ENCODE measurements at places on chromosomes 2 and 18.
A peak's percentile ranks its signal among the peaks of the same experiment; 100 is the strongest.

DNA sequence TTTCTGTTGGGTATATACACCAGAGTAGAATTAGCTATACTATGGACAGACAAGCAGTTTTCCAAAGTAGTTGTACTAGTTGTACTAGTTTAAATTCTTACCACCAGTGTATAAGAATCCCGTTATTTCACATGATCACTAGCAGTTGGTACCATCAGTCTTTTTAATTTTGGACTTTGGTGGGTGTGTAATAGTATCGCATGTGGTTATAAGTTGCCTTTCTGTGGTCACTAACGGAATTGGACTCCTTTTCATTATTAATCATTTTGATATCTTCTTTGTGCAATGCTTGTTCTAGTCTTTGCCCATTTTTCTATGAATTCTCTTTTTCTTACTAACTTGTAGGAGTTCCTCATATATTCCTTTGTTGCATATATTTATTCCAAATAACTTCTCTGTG is 89.8 kb downstream of the ASXL2 start:
- DNase-seq, result peak; percentile 66

- no peak for DNase-seq
These were observed 814.2 kb downstream of the LRP1B start for GRCh38 chr2:141316606-141317005.

GRCh38 chr18:34767601-34768027 is 57.5 kb downstream of the DTNA start:
- peak; percentile 28 for DNase-seq

GRCh38 chr2:75432761-75433361 is 127.9 kb downstream of the EVA1A start:
- DNase-seq, result no peak

- DNase-seq, result no peak
These were observed 110.7 kb downstream of the RND3 start for GRCh38 chr2:150376553-150377335.

DNA sequence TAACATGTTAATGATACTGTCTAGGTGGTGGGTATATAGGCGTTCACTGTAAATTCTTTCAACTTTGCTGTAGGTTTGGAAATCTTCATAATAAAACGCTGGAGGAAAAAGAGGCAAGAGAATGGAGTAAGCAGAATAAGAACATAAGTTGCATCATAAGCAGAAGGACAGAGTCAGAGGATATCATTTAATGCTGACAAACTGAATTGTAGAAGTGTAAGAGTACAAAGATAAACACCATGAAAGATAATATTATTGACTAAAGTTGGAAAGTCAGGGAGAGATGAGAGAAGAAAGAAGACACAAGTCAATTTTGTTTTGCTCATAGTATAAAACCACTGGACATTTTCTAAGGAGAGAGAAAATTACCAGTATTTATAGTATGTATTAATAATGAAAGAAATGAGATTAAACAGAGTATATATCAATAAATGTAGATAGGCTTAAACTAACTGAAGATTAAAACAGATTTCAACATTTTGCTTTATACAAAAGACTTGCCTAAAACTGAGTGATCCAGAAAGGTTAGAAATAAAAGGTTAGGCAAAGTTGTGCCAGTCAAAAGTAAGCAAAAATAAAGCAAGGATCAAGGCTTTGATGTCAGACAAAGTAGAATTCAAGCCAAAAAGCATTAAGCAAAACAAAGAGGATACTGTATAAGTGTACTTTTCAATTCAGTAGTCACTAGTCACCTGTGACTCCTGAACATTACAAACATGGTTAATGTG is 42.4 kb upstream of the VIT start:
- no peak for DNase-seq

GRCh38 chr18:7066965-7067555 is 50.5 kb downstream of the LAMA1 start:
- DNase-seq, result no peak

- DNase-seq, result no peak
These were observed 167.5 kb downstream of the AGAP1 start for GRCh38 chr2:235661167-235661937.

- no peak for DNase-seq
These were observed 142.7 kb downstream of the ATP9B start for GRCh38 chr18:79211844-79212243.

GRCh38 chr2:4653991-4654390 is 950.6 kb downstream of the DCDC2C start:
- DNase-seq, result no peak

DNA sequence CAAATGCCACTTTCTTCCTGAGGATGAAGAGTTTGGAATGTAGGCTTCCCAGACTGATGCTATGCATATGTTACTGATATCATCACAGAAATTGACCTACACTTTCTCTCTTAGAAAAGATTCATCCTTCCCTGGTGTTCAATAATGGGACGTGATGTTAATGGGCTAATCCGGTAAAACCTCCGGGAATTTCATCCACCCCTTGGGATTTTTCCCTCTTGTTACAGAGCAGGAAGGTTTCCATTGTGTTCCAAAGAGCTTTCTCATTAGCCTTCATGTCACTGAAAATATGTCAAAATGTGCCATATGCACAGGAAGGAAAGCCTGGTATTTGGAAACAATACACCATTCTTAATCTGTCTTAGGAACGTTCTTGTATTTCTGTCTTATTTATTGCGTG is 20.7 kb downstream of the ALPK2 start:
- DNase-seq, result no peak

DNA sequence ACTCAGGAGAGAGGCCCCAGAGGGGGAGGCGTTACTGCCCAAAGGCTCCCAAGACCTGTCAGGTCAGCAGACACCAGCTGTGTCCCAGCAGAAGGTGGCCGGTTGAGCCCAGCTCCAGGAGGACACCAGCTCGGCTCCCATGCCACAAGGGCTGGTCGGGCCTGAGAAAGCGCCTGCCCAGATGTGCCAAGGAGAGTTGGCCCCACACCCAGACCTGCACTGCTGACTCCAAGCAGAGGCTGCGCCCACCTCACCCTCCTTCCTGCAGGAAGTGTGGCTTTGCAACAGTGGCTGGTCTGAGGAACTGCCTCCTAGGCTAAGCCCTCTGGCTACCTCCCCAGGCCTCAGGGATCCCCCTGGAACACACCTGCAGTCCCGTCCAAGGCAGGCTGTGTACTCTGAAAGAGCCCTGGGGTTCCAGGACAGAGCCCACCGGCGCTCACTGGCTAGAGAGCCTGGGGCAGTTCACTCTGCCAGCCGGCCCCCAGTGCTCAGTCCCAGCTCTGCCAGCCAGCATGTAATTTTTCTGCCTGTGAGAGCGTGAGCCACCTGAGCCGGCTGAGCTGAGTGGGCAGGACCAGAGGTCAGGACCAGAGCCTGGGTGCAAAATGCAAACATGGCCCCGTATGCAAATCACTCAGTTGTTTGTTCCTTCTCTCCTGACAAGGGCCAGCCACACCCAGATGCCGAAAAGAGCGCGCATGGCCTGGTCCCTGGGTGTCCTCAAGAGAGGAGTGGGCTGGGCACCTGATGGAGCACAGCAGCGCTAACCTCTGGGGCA is 36.9 kb upstream of the PTMA start:
- no peak for DNase-seq

DNA sequence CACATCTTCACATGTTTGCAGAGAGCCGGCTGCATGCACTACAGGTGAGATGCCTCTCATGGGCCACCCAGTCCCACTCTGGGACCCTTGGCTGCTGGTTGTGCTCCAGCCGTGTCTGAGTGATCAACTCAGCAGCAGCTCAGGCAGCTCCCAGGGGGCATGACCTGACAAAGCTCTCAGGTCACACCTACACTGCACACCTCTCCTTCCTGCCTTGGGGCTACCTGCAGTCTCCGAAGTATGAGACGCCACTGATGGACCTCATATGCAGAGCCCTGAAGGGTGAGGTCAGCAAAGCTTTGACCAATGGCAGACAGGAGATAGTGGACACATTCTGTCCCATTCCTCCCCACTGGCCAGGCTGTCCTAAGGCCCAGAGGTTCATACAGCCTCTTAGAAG is 51.4 kb downstream of the LBH start:
- no peak for DNase-seq

- DNase-seq, result no peak
These were observed 259.7 kb downstream of the CDH19 start for GRCh38 chr18:66344227-66344626.

DNA sequence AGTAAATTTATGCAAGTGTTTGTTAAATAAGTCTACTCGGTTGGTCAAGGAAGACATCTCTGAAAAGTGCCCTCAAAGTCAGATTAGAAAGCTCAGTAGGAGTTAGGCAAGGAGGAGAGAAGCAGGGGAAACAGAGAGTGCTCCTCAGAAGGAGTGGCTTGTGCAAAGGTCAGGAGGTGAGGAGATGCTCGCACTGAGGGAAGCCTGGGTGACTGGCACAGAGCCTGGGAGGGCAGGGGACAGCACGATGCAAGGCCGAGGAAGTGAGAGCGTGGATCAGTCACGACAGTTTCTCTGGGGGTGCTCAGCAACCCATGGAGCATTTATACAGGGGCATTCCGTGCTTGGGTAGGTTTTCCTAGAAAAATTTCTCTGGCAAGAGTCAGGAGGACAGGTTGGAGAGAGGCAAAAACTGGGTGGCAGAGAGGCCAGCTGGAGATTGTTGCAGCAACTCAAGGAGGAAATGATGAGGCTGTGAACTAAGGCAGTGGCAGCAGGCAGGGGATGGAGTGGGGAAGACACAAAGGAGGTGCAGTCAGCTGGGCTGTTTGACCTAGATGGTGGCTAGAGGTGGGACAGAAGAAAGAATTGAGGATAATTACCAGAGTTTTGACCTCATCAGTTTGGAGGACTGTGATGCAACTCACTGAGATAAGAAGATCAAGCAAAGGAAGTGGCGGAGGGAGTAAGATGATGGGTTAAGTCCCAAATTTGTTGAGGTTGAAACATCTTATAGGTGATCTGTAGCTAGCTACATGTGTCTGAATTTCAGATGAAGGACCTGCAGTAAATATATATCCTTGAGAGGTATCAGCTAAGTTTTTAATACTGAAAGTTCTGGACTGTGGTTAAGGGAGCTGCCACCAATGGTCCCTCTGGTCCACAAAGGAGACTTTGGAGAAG is 52.4 kb downstream of the BCL2 start:
- DNase-seq, result no peak

DNA sequence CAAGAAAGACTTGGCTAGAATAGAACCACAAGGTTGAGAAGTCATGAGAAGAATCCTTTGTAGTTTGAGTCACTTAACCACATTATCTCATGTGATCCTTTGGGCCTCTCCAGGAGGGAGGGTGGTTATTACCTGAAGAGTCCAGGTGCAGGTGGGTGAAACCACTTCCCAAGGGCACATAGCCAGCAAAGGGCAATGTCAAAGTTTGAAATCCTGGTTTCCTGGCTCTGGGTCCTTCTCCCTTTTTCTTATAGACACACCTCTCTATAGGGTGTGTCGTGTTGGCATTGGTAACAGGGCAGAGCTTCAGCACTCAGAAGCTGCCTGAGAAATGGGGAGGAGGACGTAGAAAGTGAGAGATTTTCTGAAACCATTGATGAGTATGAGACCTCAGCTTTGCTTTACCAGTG is 137.9 kb downstream of the MGAT5 start:
- no peak for DNase-seq

GRCh38 chr2:43024515-43025011 is 201.8 kb downstream of the ZFP36L2 start:
- DNase-seq, result peak; percentile 18

DNA sequence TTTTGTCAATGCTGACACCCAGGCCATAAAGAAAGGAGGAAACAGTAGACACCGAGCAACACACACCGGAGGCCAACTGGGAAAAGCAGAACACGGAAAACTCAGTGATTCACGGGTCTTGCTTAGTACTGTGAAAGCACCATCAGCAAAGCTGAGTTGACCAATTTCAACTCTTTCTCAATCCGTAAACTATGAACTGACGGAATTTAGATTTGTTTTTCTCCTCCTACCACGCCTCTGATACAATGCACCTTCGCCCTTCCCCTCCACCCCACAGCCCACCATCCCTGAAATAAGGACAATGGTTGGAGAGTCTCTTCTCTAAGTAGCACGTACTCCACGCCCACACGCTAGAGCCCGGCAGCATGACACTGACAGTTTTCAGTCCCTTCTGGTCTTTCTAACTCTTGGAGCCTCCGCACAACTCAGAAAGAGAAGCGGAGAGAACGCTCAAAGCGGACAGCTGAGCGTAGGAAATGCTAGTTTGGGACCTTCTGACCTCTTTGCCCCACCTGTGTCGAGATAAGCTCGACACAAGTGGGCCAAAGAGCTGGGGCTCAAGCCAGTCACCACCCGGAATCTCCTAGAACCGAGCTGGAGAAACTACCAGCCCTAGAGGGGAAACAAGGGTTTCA is 669 bp downstream of the LNPK start:
- DNase-seq, result peak; percentile 44

DNA sequence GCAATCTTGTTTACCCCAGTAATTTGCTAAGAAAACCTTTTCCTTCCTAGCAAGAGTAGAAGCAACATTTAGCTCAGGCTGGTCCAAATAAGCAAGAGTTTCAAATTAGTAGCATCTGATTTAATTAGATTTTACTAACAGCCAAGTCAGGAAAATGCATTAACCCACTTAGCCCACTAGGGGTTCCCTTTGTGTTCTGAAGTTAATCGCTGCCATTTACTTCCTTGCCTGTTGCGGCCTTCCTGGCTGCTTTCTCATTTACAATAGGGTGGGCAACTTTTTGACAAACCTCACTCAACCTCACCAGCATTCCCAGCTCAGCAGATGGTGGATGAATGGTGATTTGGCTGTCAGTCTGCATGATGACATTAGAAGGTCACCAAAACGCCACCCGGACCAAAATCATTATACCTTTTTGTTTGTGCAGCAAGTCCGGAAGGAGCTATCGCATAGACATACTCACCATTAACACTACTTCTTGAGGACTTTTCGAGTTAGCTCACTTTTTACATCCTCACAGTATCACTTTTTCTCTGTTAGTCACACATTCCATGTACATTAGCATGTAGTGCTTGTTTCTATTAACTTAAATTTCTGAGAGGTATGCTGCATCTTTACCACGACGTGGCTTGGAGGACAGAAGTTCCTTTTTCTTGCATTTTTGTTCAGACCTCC is 101.5 kb upstream of the SETBP1 start:
- DNase-seq, result peak; percentile 16

GRCh38 chr2:191197096-191197495 is 46.3 kb upstream of the STAT4 start:
- DNase-seq, result no peak

DNA sequence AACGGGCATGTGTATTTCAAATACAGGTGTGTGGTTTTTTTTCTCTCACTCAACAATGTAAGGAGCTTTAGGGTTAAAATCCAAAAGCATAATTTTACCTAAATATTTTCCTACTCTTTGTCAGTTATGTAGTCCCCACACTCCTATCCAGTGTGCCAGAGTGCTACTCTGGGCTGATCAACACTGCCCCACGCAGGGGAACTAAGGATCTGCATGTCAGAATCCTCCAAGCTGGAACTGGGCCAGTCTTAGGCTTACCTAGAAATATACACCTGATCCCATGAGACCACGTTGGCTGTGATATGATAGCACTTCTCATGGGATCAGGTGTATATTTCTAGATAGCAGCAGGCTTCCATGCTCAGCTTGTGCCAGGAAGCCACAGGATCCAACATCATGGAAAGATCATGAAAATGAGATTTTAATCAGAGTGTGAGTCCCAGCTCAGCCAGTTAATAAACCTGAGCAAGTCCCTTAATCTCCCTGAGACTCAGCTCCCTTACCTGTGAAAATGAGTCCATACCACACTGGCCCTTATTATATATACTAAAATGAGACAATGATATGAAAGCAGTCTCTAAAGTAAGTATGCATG is 29.7 kb downstream of the CCDC141 start:
- DNase-seq, result peak; percentile 44

GRCh38 chr18:23835091-23835490 is 145.8 kb downstream of the LAMA3 start:
- no peak for DNase-seq

GRCh38 chr2:122670897-122671296 is 915.4 kb downstream of the TSN start:
- no peak for DNase-seq

GRCh38 chr2:122451040-122451439 is 695.6 kb downstream of the TSN start:
- DNase-seq, result peak; percentile 5
